ENCODE measurements at places on chromosomes 4 and X. TPM values are rescaled to one million over a fixed set of nuclear protein-coding genes. Genes with fewer than 3 reads are reported as not detected.

Gene CCDC110
- 3.3 TPM for total RNA-seq

Gene NSUN7
- 3.5 TPM for total RNA-seq

Gene C1QTNF7
- 15.3 TPM for total RNA-seq

GRCh38 chr4:51849430-51849829, 6.5 kb downstream of the DCUN1D4 start:
- no peak for DNase-seq

DNA sequence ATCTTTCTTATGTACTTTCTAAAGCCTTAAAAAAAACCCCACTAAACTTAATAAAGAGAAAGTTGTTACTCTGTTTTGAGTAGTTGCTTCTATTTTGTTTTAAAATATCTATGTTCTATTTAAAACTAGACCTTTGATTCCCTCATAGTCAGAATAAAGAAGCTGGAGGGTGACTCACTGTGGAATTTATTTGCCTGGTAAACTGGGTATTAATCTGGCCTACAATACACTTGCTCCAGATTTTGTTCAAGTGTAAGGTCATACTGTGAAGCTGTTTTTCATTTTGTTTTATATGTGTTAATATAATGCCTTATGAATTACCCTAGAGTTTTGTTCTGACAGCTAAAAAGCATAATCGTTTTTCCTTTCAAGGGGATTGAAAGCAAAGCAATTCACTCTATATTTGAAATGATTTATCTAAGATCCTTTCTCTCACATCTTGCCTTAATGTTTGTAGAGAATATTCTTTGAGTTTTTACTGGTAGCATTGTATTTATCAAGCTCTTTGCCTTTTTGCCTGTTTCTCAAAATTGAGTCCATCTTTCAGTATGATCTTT, 277.4 kb upstream of the PITX2 start:
- DNase-seq: no peak

DNA sequence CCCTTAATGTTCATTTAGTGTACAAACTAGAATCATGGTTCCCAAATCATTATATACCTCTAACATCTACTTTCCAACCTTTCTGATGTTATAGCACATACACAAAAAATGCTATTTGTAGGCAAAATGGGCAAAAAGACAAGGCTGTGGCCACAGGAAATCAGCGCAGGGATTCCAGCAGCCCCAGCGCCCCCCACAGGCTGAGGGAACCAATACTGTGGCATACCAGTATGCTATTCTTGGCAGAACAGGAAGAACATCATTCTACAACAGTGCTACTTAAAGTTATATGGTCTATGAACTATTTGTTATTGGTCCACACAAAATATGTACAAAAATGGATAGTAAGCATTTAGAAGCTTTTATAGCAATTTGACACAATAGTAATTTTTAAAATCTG, 25.3 kb downstream of the STEEP1 start:
- DNase-seq: no peak

DNA sequence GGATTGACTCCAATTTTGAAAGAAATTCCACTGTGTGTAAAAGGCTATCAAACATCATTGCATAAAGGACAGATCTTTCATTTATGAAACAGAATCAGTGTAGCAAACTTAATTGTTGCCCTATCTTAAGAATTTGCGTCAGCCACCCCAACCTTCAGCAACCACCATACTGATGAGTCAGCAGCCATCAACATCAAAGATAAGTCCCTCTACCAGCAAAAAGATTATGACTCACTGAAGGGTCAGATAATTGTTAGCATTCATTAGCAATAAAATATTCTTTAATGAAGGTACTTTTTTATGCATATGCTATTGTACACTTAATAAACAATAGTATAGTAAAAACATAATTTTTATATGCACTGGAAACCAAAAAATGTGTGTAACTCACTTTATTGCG, 15.8 kb upstream of the GRSF1 start:
- no peak for DNase-seq
